ENCODE measurements at places on chromosomes 16 and 17.

GRCh38 chr17:41505007-41505808 is at the start of gene KRT13:
KRT13 (minus strand) TSS chr17:41505612; CDS start chr17:41505550, 62 bp downstream.
- no peak for DNase-seq

DNA sequence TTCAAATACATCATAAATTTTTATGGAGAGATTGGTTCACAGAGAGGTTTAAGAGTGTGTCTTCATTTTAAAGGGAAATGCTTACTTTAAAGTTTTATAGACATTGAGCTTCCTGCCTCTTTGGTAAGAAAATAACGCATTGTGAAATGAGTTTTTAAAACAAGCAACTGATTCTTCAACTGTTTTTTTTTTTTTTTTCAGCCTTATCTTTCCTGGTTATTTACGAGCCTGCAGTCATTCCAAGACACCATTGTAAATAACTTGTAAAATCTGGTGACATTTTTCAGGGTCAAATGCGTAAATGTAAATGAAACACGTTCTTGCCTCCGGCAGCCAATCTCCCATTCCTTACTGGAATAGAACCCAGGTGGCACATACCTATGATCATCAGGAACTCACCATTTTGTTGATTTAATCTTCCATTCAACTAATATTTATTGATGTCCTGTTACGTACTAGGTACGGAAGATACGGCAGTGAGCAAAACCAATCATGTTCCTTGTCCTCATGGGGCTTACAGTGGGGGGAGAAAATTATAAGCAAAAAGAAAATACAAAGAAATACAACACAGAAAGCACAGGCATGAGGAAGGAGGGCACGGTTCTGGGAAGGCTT is 33.2 kb upstream of the CDYL2 start:
- DNase-seq = no peak

GRCh38 chr16:85687651-85688471 is 893 bp downstream of the GINS2 start:
- no peak for DNase-seq

DNA sequence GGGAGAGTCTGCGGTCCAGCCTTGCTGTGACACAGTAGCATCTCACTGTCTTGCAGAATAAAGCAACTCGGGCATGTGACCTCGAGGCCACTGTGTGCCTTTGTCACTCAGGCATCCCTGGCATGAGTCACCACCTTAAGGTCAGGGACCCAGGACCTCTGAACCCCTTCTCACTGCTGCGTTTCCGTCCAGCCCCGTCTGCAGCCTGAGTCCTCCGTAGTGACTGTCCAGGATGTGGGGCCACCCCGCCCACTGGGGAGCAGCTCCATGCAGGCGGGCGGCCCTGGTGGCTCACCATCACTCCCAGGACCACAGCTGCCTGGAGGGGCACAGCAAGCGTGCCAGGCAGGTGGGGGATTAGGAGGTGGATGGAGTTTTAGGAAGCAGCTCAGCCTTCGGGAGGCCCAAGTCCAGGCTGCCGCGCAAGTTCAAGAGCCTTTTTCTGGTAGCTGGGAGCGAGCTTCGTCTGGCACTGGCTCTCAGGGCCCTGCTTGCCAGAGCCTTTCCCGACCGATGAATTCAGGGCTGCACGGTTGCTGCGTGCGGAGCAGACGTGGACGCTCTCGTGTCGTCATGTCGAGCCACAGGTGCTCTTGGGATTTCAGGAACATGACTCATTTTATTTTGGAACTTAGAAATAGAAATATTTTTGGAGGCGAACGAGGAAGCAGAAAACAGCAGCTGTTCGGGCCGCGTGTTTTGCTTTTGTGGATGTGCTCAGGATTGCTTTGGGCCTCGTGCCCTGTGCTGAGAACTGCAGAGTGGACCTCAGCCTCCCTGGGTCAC is 16.8 kb downstream of the KCTD5 start:
- DNase-seq = no peak

DNA sequence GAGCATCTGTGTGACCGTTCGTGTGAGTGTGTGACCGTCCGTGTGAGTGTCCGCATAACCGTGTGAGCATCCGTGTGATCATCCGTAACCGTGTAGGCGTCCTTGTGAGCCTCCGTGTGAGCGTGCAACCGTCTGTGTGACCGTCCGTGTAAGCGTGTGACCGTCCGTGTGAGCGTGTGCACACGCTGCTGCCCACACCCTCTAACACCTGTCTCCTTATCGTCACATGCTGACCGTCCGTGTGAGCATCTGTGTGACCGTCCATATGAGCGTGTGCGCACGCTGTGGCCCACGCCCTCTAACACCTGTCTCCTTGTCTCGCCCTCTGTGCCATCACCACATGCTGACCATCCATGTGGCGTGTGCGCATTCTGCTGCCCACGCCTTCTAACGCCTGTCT is 31.1 kb downstream of the NME3 start:
- no peak for DNase-seq

- DNase-seq = no peak
Measured at GRCh38 chr16:84413244-84414004, 45.1 kb downstream of the ATP2C2 start.

- no peak for DNase-seq
Measured at GRCh38 chr17:7613769-7614424, 800 bp downstream of the FXR2 start.

DNA sequence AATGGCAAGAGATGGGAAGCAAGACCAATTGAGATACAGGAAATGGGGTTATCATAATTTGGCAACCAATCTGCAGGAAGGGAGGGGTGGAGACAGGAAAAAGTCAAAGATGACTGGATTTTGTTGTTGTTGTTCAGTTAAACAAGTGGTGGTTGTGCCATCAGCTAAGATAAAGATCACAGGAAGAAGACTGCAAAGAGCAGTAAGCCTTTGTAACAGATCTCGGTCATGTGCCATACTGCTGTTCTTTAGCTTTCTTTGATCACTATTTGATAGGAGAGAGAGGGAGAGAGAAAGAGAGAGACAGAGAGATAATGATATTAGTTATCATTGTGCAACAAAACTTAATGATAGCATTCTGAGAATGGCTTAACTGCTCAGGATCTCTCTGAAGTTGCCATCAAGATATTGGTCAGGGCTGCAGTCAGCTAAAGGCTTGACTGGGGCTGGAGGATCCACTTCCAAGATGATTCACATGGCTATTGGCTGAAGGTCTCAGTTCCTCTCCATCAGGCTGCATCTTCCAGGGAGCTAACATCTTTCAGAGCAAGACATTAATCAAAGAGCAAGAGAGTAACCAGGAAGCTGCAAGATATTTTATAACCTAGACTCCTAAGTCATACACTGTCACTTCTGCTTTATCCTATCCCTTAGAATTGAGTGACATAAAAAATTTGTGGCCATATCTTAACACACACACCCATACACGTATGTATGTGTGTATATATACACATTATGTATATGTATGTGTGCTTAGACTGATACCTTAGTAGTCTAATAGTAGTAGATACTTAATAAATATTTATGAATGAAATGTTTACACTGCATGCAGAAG is 405.0 kb downstream of the SHISA9 start:
- no peak for DNase-seq

DNA sequence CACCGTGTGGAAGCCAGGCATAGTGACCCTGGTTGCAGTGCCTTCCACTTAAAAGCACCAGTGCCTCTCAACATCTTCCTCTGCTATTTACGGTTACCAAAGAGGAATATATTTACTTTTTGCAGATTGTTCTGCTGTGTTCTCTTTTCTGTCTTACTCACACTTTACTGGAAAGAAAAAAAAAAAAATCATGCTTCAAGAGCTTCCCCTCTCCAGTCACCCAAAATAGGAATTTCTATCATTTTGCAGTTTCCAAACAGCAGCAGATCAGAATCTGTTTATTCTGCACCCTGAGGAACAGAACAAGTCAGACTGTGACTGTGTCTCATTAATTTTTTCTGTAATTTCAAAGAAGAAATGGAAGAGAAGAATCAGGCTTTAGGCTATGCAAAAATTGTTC is 96.1 kb downstream of the KCNJ2 start:
- no peak for DNase-seq

GRCh38 chr17:19317359-19318095 is 45.0 kb downstream of the B9D1 start:
- no peak for DNase-seq

GRCh38 chr17:70109497-70109896 is 34.5 kb downstream of the KCNJ16 start:
- DNase-seq = no peak

DNA sequence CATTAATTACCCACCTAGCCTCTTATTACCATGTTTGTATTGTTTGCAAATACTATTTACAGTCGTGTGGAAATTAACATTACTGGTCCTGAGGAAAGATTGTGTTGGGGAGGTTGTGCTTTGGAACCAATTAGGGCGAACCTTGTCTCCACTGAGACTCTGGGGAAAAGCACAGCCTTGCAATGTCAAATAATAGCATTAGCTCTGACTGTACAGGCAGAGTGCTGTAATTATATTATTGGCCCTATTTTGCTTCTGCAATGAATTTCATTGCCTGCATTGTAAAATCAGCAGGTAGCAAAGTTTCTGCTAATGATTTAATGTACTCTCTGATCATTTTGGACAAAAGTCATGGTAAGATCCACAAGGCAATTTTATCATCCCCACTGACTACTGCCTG is 97.0 kb downstream of the WWOX start:
- DNase-seq = no peak

- no peak for DNase-seq
Measured at GRCh38 chr17:34713687-34714086, 134.3 kb downstream of the TMEM132E start.

GRCh38 chr17:45170931-45171337 is 9.3 kb downstream of the HEXIM2 start:
- no peak for DNase-seq

GRCh38 chr17:10205549-10206185 is 7.3 kb upstream of the GAS7 start:
- DNase-seq = no peak

DNA sequence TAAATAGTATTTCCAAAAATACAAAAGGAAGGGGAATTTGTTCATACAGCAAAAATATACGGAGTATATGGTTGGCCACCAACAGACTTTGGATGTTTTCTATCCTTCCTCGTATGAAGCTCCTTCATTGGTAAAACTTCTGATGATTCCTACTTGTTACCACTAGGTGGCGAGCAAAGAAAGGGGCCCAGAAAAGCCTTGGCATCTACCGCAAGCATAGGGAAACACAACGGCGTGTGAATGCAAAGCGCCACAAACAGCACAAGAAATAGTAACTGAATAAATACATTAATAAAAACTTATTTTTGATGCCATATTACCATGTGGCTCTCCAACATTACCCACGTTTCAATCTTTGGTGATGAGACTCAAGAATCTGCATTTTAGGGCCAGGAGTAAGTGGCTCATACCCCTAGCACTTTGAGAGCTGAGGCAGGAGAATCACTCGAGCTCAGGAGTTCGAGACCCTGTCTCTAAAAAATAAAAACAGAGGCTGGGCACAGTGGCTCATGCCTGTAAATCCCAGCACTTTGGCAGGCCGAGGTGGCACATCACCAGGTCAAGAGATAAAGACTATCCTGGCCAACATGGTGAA is 34.5 kb downstream of the YWHAE start:
- peak; percentile 22 for DNase-seq

GRCh38 chr17:27283060-27283459 is 10.9 kb upstream of the WSB1 start:
- no peak for DNase-seq

DNA sequence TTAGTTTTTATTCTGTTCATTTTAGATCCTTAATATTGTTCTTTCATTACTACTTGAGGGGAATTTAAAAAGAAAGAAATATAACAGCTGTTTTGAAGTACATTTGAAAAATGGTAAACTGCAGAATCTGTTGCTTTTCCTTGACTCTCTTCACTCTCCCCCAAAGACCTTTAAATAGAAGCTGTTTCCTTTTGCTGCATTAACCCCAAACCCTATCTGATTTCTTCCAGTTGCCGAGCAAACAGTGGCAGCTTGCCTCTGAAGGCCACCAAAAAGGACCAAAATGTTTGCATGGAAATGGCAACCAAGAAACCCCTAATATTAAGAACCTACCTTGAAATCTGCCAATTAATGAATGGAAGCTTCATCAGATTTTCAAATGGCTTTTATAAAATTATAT is 37.1 kb downstream of the PRKCA start:
- DNase-seq = no peak

- DNase-seq = no peak
Measured at GRCh38 chr17:67056746-67057490, 12.6 kb downstream of the CACNG1 start.

GRCh38 chr16:87463722-87464690 is 28.8 kb downstream of the ZCCHC14 start:
- DNase-seq = peak; percentile 33

GRCh38 chr17:80428363-80428762 is 13.4 kb downstream of the ENDOV start:
- no peak for DNase-seq

DNA sequence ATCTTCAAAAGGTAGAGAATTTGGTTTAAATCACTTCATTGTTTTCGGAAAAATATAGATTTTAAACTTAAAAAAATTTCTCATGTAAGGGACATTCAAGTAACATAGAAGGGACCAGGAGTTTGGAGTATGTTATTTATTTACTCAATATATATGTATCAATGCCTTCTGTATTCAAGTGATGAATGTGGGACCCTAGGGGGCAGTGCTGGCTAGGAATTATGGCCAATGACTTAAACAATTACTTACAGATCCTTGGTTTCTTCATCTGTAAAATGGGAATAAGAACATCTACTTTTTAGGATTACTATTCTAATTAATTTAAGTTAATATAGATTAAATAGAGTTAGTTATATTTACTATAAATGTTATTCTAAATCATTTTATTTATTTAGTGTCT is 886.3 kb upstream of the RBFOX1 start:
- no peak for DNase-seq

DNA sequence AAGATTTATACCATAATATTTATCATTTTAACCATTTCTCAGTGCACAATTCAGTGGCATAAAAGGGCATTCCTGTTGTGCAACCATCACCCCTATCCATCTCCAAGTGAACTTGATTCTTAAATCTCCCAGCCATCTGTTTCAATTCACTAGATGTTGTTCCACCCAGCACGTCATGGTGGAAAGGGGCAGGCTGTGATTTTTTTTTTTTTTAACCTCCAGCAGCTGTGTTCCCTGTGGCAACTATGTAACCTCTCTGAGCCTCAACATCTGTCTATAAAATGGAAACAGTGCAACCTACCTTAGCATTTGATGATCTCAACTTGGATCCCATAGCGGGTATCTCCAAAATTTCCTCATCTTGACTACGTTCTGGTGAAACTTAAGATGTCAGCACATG is 604.5 kb downstream of the WWOX start:
- no peak for DNase-seq

Data from stimulated activated CD4-positive, alpha-beta T cell treated with anti-CD3 and anti-CD28 coated beads, Interleukin-12 subunit alpha, Interleukin-12 subunit beta, amount 100 ng/mL, for 24 hours (primary cell).